ENCODE measurements at places on chromosomes 2 and 18.

DNA sequence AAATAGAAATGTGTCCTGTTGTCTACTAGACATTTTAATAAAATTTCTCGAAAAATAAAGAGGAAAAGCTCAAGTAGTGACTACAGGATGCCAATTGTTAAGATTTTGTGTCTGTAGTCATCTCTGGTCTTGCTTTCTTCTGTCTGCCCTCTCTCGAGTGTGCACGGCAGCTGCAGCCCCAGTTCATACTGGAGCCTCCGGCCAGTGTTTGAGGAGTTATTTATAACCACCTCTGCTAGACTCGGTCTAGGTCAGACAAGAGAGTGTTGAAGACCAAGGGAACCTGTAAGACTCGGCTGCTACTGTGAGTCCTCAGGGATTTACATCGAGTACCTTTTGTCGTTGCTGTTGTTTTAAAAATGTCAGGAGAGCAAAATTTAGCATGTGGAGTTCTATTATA, 810.1 kb upstream of the POU3F3 start:
- DNase-seq = peak; percentile 8

DNA sequence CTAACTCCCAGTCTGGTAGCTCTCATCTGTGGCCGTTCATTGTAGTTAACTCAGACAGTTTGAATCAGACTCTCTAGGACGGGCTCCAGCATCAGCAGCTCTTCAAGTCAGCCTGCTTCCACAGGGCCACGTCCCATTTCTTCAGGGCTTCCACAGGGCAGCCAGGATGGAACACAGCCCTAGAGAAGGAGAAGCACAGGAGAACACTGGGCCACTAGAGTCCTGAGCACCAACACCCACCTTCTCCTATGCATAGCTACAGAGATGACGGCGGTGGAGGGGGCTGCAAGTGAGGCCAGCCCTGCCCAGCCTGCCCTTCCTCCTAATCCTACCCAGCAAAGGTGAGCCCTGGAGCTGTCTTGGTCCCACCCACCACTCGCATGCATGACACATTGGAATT, 10.2 kb upstream of the TEX261 start:
- no peak for DNase-seq

DNA sequence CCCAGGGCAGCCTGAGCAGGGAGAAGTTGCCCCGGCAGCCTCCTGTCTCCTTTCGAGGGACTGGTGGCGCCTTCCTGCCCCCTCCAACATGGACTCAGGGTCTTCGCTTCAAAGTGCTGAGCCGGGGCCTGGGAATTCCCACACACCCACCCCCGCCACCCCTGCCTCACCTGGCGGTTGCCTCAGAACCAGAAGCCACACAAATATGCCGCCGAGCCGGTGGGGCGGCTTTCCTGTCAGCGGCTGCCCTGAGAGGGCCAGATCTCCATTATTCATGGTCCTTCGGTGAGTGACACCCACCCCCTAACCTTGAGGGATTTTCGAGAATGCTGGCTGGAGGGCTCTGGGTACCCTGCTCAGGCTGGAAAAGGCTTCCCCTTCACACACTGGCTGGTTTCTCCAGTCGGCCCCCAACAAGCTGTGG, 71.7 kb downstream of the SMAD7 start:
- DNase-seq = no peak

DNA sequence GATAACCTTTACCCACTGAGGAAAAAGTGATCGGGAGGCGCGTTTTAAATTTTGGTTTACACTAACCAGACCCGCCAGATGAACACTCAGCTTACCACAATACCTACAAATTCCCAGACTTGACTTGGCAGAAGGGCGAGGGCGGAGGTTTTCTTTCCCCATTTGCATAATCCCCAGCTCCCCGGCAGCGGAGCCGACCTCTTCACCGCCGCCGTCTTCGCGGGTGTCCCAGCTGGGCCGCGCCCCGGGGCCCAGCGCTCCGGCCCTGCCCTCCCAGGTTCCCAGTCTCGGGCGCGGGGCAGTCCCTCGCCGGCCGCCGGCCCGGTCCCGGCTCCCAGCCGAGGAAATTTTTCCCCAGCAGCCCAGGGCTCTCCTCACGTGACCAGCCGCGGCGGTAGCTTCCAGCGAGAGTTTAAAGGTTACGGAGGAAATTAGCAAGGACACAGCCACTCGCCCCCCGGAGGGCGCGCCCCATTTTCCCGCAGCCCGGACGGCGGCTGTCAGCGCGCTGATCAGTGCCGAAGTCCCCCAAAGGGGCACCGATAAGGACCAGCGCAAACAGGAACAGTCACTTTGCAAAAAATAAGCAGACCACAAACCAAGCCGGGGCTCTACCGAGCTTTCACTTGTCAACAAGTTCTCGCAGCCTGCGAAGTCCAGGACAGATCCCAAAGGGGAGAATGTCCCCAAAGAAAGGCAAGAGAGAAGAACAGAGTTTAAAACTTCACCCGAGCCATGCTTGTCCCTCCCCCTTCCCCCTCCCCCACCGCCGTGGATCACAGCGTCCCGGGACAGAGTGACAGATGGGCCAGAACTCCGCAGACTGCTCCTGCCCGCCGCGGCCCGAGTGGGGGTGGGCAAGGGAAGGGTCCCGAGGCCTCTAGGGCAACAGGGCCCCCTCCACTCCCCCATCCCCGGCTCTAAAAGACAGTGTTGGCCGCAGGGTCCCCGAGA, 1.3 kb upstream of the PRKCE start:
- DNase-seq = peak; percentile 75

GRCh38 chr18:63869851-63870250, 17.7 kb upstream of the SERPINB2 start:
- no peak for DNase-seq

DNA sequence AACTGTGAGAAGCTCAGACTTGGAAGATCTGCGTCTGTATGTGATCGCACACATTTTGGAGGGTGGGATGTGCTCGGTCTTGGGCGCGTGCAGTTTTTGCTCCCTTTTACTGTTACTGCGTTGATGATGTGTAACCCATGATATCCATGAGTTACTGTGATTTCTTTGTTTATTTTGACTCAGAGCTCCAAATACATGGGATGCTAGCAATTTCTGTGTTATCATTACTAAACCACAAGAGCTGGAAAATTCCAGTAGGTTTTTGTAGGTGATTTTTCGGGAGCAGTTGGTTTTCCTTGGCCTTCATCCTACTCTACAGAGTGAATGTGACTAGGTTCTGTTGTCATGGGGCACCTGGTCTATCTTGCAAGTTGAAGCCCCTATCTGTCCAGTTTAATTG, 124.2 kb downstream of the AGAP1 start:
- no peak for DNase-seq

- no peak for DNase-seq
These were observed 5.2 kb downstream of the SULT1C2 start for GRCh38 chr2:108293850-108294249.

GRCh38 chr2:109407276-109408042, 206.3 kb downstream of the SEPTIN10 start:
- no peak for DNase-seq

GRCh38 chr2:156394033-156394741, 42.0 kb upstream of the GPD2 start:
- no peak for DNase-seq

DNA sequence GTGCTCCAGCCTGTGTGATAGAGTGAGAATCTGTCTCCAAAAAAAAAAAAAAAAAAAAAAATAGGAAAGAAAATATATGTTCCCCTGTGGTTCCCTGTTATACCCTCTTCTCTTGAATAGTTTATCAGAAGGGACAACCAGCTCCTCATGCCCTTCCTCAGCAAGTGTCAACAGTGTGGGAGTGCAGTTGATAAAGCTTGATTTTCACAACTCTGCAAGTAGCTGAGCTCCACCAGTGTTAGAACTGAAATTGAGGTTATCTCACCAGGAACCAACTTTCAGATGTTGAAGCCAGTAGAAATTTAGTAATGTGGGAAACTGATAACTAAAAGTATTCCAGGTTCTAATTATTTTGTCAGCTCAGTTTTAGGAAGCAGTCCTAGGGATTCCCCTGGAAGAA, 25.1 kb downstream of the NEDD4L start:
- no peak for DNase-seq

GRCh38 chr18:46720521-46720920, 36.3 kb downstream of the ST8SIA5 start:
- DNase-seq = no peak

DNA sequence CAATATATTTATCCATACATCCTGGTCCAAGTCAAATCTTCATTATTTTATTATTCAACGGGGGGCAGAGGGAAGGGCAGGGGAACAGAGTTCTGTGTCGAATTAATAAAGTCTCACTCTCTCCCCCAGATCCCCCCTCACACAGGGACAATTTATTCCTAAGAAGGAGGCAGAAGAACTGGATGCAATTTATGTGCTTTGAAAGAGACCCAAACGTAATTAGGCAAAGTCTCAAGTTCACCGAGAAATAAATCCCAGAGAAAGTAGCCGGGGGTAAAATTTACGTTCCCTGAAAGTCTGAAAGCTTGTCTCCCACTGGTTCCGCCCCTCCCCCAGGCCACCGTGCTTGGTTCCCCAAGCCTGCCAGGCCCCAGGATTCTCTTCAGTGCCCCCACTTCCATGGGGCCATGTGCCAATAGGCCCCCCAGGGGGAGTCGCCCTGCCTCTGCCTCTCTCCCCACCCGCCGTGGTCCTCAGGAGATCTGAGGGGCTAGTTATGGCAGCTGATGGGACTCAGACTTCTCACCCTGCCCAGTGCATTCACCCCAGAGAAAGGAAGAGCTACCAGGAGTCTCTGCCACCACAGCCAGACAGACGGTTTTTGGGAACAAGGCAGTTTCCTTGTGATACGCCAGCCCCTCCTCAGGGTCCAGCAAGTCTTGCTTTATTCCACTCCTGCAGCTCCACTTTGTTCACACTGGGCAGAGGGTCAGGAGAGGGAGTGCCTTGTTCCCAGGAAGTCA, 215.5 kb downstream of the CYP26B1 start:
- DNase-seq = no peak

GRCh38 chr2:160703648-160704585, 210.3 kb upstream of the RBMS1 start:
- no peak for DNase-seq

Data from anterior cingulate cortex (tissue), 58 donors.